ENCODE measurements at places on chromosomes 6 and 20.

GRCh38 chr6:39938773-39939654 lies 4.8 kb upstream of the MOCS1 start:
- DNase-seq: no peak

DNA sequence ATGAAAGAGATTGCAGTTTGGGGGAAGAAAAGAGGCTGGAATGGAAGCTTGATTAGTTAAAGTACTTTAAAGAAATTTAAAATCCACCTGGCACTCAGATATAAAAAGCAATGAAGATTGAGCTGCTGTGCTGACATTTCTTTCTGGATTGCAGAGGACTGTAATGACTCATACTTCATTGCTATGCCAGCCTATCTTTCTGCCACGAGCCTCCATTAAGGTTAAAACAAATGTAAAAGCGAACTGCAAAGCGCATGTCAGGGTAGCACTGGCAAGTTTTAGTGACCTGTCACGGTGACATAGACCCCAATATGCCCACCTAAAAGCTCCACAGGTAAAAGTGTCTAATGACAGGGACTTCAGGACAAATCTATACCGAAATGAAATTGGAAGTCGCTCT lies 449.6 kb downstream of the C6orf118 start:
- no peak for DNase-seq

DNA sequence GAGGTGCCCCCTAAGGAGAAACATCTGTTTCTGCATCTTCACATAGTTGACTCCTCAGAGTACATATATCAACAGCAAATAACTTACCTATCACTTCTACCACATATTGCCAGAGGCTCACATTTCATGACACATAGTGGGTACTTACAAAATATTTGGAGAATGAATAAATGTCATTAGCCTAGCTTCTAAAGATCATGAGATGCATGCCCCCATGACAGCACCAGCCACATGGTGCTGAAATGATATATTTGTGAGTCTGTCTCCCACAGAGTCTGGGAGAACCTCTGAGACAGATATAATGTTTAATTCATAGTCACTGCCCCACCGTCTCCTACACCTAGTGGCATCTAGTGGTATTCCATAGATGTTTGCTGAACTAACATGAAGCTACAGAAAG lies 555.6 kb downstream of the KIF16B start:
- no peak for DNase-seq

GRCh38 chr6:53326372-53327016 lies 22.3 kb downstream of the ELOVL5 start:
- no peak for DNase-seq

DNA sequence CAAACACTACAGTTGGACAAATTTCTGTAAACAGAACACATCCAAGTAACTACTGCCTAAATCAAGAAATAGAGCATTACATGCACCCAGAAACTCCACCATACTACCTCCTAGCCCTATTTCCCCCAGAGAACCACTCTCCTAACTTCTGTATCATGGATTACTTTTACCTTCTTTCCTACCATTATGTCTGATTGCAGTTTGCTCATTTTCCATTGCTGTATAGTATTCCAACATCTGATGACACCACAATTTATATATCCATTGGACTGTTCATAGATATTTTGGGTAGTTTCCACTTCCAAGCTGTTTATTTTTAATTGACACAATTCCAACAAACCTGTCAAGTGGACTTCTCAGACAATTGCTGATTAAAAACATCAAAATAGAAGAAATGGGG lies 271.1 kb downstream of the CDC5L start:
- DNase-seq: no peak

DNA sequence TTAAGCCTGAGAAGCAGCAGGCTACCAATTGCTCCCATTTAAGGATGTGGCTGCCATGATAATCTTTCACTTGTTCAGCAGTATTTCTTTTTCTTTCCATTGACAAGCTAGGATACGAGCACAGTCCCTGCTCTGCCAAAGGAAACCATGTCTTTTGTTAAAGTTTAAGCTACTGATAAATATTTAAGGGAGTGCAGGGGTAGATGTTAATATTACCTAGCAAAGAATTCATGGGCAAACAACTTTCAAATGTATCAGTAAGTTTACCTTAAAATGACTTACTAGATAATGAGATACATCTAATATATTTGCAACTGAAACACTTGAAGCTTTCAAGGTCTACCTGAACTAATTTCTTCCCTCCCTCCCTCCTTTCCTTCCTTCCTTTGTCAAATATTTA lies 77.3 kb downstream of the OPN5 start:
- no peak for DNase-seq

- peak; percentile 53 for DNase-seq
Measured at GRCh38 chr6:100881707-100882040, 545 bp upstream of the ASCC3 start.

DNA sequence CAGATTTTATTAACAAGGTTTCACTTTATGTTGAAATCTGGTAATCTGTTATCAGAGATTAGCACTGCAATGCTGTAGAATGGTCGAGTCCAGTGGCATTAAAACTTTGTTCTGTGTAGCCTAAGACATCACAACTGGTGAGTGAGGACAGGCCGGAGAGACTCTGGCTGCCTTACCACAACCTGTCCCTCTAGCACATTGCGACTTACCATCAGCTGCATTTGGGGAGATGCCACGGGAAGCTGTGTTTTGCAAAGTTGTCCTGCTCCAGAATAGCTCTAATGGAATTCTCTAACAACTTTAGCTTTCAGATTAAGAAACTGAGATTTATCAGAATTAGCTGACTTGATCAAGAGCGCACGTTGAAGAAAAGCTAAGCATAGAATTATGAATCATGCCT lies 493.3 kb downstream of the MAFB start:
- DNase-seq: no peak

DNA sequence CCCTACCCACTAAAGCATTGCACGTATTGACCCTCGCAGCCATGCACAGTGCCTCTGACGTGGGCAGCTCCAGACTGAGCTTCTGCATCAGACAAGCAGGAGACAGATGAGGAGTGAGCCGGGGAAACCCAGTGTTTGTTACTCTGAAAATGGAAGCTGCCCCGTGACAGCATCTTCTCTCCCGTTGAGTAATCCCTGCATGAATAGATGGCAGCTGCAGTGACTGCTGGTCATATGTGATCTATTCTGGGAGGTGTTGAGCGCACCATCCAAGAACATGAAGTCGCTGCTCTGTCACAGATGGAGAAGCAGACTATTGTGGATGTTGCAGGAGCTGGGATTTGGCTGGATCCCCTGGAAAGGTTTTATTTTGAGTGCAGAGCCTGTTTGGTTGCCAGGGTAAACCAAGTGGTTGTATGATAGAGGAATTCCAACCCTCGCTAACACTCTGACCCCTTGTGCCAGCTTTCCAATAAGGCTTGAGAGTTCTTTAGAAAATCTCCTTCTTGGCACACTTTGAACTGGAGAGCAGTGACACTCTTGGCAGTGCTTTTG lies 242.2 kb downstream of the NRN1 start:
- DNase-seq: peak; percentile 53

GRCh38 chr20:35007413-35007812 lies 51.7 kb downstream of the MYH7B start:
- no peak for DNase-seq

GRCh38 chr6:137370871-137371633 lies 123.1 kb downstream of the OLIG3 start:
- no peak for DNase-seq

- DNase-seq: no peak
Measured at GRCh38 chr6:166244353-166245045, 63.7 kb downstream of the PRR18 start.

DNA sequence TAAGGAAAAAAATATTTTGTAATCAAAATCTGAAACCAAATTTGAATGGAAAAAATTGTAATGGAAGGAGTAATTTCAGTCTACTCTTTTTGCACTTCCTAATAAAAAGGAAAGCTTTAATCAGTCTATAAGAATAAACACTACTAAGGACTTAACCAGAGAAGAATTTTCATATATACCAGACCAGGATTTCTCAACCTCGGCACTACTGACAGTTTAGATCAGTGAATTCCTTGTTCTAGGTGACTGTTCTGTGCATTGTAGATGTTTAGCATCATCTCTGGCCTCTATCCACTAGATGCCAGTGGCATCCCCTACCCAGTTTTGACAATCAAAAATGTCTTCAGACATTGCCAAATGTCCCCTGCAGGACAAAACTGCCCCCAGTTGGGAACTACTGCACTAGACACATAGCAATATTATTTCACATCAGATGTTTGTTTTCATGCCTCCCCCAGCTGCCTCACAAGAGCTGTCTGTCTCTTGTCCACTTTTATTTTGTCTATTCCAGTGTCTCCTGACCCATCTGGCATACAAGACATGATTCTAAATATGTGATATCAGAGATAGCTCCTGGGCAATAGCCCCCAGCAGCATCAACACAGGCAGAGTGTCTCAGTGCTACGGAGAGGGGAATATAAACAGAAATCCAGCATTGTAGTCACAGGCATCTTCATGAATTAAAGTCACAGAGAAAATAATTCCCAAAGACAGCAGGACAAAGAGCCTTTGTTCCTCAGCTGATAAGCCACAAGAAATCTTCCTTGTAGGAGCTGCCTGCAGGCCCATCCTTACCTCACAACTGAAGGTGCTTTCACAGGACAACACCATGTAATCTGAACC lies 27.0 kb downstream of the DNAAF9 start:
- peak; percentile 87 for DNase-seq

- DNase-seq: no peak
Measured at GRCh38 chr20:45967551-45968080, 4.4 kb downstream of the ZNF335 start.

DNA sequence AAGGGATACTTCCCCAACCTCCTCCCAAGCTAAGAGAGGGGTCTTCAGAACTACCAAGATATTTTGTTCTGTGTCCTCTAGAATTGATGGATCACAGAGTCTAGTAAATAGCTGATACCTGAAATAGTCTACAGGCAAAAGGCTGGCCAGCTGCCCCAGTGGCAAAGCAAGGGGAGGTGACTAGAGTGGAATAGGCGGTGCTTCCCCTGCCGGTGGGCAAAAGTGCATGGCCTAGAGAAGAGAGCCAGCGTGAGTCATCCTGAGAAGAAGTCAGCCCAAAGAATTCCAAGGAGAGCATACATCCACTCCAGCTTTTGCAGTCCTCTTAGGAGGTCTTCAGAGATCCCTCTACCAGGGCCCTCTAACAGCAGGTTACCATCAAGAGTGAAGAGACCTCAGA lies 14.7 kb downstream of the DPPA5 start:
- DNase-seq: no peak

- peak; percentile 20 for DNase-seq
Measured at GRCh38 chr20:33828967-33829560, 17.9 kb downstream of the CHMP4B start.

GRCh38 chr20:10579942-10580341 lies 93.9 kb downstream of the JAG1 start:
- DNase-seq: no peak

DNA sequence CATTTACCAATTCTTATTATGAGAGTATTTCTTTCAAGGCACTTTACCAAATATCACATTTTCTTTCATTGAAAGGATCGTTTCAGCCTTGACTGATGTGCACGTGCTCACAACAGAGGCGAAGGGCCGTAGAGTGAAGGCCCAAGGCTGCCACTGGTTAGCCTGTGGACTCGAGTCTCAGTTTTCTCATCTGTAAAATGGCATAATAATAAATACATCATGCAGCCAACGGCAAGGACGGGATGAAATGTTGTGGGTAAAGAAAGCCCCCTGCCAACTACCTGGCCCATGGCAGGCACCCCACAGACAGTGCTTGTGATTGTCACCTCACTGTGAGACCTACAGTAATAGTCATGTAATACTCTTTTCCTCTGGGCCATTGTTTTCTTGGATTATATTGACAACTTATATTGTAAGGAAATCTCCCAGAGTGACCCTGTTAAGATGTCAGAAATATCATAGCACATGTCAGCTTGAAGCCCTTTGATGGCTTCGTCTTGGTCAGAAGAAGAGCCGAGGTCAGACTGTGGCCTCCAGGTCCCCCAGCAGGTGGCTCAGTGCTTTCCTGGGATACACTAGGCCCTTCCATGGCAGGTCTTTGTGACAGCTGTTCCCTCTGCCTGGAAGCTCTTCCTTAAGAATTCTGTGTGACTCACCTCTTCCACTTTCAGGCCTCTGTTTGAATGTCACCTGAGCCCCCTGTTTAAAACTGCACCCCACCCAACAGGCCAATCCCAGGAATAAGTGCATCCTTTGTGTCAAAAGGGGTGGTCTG lies 36.3 kb downstream of the FAM50B start:
- no peak for DNase-seq

DNA sequence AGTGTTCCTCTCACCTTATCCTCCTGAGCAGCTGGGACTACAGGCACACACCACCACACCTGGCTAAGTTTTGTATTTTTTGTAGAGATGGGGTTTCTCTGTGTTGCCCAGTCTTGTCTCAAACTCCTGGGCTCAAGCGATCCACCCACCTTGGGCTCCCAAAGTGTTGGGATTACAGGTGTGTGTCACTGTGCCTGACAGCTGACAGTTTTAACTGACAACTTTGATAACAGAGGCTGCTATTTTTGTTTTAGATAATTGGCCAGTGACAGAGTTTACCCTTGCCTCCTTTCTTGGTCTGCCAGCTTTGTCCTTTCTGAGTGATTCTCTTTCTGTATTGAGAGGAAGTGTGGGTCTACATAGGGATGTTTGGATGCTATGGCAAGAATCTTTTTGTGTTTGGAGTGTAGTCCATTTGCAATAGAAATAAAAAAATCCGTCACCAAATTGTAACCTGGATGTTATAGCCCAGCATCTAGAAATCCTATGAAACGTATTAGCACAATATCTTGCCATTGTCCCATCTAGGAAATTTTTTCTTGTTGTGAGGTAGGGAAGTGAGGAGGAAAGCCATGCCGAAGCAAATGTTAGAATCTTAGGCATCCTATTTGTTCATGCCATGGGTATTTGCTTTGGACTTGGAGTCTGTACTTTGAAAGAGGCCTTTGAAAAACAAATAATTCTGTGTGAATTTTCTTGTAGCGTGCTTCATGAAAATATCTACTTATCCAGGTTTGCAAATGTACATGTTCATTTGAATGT lies 80.8 kb downstream of the RNF144B start:
- DNase-seq: no peak

GRCh38 chr20:5118220-5119142 lies 1.3 kb downstream of the PCNA start:
- DNase-seq: no peak

DNA sequence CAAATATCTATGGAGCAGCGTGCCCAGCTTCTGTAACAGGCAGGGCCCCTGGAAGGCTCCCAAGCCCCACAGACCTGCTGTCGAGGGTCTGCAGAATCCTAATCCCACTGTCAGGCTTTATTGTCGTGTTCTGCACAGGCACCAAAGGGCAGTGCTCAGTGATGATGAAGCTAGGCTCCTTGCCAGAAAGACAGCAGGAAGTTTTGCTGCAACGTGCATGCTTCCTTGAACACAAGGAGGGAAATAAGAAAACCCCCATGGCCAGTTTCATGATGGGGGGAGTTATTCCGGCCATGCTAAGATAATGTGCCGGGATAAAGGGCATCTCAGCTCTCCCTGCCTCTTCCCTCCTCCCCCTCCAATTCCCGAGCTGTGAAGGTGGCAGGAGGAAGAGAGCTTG lies 109.4 kb upstream of the KCNG1 start:
- no peak for DNase-seq

DNA sequence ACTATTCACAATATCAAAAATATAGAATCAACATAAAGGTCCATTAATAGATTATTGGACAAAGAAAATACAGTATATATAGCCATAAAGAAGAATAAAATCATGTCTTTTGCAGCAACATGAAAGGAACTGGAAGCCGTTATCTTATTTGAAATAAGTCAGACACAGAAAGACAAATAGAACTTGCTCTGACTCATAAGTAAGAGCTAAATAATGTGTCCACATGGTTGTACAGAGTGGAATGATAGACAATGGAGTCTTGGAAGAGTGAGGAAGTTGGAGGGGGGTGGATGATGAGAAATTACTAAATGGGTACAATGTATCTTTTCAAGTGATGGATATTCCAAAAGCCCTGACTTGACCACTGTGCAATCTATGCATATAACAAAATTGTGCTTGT lies 613.5 kb downstream of the PHF3 start:
- DNase-seq: no peak

All from pons (tissue), 1 donor.